ENCODE measurements at places on chromosomes 7 and 10.

DNA sequence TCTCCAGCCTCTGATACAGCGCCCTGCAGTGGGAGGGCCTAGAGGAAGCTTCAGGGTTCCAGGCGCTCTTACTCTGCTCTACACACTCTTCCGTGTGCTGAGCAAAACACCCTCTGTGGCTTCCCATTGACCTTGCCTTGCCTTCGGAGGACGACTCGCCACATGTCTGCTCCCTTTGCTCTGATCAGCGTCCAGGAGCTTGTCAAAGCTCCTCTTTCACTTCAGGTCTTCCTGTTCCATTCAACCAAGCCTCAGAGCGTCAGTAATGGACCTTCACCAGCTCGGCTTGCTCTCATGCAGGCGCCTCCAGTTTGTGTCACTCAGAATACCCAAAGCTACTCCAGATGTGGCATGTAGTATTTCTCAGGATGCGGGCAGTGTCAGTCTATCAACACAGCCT is 173.9 kb downstream of the ARID5B start:
- no peak for DNase-seq

- DNase-seq, result peak; percentile 81
Observed at GRCh38 chr7:123770378-123770777, 21.6 kb upstream of the WASL start.

DNA sequence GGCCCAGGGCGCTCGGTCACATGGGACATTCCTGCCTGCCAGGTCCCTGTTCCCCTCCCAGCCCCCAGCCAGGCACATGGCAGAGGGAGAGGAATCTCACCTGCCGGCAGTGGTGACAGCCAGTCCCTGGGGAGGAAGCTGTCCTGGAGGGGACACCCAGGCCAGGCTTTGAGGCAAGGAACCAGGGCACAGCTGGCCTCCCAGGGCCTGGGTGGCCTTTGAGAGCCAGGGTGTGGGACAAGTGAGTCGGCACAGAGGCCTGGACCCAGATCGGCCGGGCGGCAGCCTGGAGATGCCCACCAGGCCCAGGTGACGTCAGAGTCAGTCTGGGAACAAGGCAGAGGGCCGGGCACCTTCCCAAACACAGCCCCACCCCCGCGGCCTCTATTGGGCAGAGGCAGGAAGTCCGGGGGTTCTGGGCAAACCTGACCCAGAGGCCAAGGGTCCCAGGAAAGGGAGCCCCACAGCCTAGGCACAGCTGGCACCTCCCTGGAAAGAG is 65.0 kb upstream of the CFAP46 start:
- DNase-seq, result no peak

- DNase-seq, result no peak
Observed at GRCh38 chr7:134639683-134640279, 6.9 kb upstream of the BPGM start.
